ENCODE measurements at places on chromosomes 1 and 21. TPM values are rescaled to one million over a fixed set of nuclear protein-coding genes. Genes with fewer than 3 reads are reported as not detected.

Gene NAV1
- polyA plus RNA-seq = 9.9 TPM

Gene AIRE
- 0.20 TPM for polyA plus RNA-seq

Gene KIFAP3
- 1.3 TPM for polyA plus RNA-seq

Gene SERPINC1
- 0.08 TPM for polyA plus RNA-seq

Gene TMEM54
- 58.7 TPM for polyA plus RNA-seq

Gene LRRC71
- polyA plus RNA-seq = 0.16 TPM

Gene BMP8A
- 0.41 TPM for polyA plus RNA-seq

Gene LCE2B
- polyA plus RNA-seq = not detected

Gene MTOR
- 44.2 TPM for polyA plus RNA-seq

Gene RGS18
- not detected for polyA plus RNA-seq

Gene USP24
- polyA plus RNA-seq = 7.4 TPM

Gene MTF2
- polyA plus RNA-seq = 32.9 TPM

Gene FAM151A
- not detected for polyA plus RNA-seq

Gene FCMR
- 0.47 TPM for polyA plus RNA-seq

Gene TNFRSF1B
- polyA plus RNA-seq = 2.4 TPM

Gene SPATA21
- 0.25 TPM for polyA plus RNA-seq

Gene RTCA
- polyA plus RNA-seq = 13.8 TPM

Gene GBP7
- not detected for polyA plus RNA-seq

Gene ENSA
- 49.9 TPM for polyA plus RNA-seq

Gene TBX19
- polyA plus RNA-seq = 1.8 TPM

Gene SCYL3
- polyA plus RNA-seq = 2.7 TPM

Gene TRIM46
- 21.6 TPM for polyA plus RNA-seq

Gene ASAP3
- polyA plus RNA-seq = 62.6 TPM

Gene ENAH
- polyA plus RNA-seq = 33.1 TPM

Gene RPL22
- polyA plus RNA-seq = 133 TPM

Gene PRAMEF9
- polyA plus RNA-seq = not detected

Gene KIRREL1
- polyA plus RNA-seq = 22.9 TPM

Gene CD52
- 2.7 TPM for polyA plus RNA-seq

Gene INSRR
- 0.02 TPM for polyA plus RNA-seq

Gene RHD
- polyA plus RNA-seq = 0.33 TPM

Gene ZSWIM5
- 3.9 TPM for polyA plus RNA-seq

Gene IVL
- not detected for polyA plus RNA-seq

Gene PALMD
- not detected for polyA plus RNA-seq

Gene KCNN3
- polyA plus RNA-seq = 4.5 TPM

Gene GBP5
- polyA plus RNA-seq = not detected

Gene TDRD10
- polyA plus RNA-seq = 0.27 TPM

Gene ZMYND12
- 0.38 TPM for polyA plus RNA-seq

Gene VSIG8
- not detected for polyA plus RNA-seq

Gene TENT5C
- 0.38 TPM for polyA plus RNA-seq

Gene INAVA
- 49.3 TPM for polyA plus RNA-seq

Gene SPAG17
- 0.62 TPM for polyA plus RNA-seq

Measured in H1 (cell line).